ENCODE measurements at places on chromosomes 3 and 15.

GRCh38 chr3:102295756-102296155 lies 139.1 kb upstream of the ZPLD1 start:
- DNase-seq, result no peak

GRCh38 chr3:17195192-17195611 lies 310.4 kb downstream of the PLCL2 start:
- DNase-seq, result no peak

DNA sequence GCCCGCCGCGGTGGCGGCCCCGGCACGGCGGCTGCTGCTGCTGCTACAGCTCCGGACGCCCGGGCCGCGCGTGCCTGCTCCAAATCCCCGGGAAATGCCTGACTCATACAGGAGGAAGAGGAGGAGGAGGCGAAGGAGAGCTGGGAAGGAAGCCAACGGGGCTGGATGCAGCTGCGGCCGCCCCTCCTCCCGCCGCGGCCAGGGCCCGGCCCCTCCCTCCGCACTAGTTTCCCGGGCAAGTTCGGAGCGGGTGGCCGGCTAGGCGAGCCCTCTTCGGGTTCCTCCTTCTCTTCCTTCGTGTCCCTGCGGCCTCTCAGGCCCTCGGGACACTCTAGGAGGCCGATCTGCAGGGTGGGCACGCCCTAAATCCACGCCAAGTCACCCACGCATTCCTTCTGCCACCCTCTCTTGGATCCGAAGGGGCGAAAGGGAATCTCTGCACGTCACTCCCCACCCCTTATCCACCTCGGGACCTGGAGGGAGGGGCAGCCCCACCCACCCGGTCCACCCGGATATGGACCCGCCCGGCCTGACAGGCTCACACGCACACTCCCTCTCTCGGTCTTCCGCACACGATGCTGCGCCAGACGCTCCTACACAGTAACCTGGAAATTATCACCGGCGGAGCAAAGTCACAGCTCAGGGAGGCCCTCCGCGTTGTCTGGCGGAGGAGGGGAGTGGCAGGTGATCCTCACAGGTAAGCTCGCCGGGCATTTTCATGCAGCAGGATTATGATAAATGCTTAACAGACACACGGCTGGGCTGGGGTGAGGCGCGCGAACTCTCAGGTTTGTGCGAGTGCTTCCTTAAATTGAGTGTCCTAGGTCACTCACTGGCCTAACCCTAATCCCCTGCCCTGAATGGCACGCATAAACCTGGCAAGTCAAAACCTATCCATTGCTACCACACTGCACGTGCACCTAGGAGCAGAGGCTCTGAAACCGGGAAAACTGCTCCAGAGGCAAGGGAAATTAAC lies at the start of the genes OSBPL10 and ZNF860:
Gene OSBPL10 (minus strand): TSS at position 57 of the 976 bp plus-strand sequence. CDS start 83 bp downstream, outside the sequence.
Gene ZNF860 (plus strand): TSS at position 545 of the 976 bp plus-strand sequence. CDS start 7,330 bp downstream, outside the sequence.
- no peak for DNase-seq

DNA sequence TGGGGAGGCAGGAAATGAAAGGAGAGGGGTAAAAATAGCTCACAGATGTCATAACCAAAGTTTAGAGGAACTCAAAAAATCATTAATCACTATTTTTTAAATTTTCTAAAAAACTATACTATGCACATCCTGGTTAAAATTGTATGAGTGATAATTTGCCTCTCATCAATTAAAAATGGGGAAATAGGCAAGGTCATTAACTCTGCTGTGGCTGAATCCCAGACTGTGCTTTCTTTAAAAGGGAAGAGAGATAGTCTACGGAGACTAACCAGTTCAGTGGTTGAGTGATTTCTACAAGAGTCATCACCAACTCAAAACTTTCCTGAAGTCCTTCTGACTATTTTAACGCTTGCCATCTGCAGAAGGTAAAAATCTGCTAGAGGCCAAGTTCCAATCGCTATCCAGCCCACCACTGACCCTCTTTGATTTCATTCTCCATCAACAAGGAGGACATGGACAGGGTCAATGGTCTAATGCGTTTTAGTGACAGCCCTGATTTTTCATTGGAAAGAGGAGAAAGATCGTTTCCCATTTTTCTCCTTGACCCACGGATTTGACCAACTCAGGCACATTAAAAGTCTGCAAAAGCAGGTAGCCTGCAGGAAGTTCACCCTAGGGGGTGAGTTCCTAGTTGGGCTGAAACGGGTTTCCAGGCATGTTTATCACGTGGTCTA lies 850 bp downstream of the SUCLG2 start:
- no peak for DNase-seq

DNA sequence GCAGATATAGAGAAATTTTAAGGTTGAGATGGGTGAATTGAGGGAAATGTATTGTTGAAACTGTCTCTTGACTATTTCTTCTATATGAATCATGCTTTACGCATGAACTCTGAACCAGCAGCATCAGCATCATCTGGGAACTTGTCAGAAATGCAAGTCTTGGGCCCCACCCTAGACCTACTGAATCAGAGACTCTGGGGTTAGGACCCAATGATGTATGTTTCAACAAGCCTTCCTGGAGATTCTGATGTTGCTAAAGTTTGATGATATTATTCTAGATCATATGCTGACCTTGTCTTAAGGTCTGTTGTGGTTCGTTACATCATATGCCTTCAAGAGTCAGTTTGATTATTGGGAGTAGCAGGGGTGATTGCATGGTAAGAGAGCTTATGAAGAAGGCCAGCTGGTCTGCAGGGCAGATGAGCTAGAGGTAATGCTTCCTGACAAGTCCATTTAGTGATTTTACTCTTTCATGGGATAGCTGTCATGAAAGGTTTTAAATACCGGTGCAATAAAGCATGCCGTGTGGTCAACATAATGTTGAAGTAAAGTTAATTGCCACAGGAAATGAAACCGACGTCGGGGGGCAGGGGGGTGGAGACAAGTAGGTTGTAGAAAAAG lies 152.4 kb upstream of the MRPL3 start:
- DNase-seq, result no peak

- DNase-seq, result no peak
Measured at GRCh38 chr3:59559721-59560435, 510.1 kb upstream of the CFAP20DC start.

GRCh38 chr3:62811119-62811518 lies 64.1 kb downstream of the CADPS start:
- DNase-seq, result no peak

- no peak for DNase-seq
Measured at GRCh38 chr15:41291065-41291631, 41.2 kb downstream of the OIP5 start.

DNA sequence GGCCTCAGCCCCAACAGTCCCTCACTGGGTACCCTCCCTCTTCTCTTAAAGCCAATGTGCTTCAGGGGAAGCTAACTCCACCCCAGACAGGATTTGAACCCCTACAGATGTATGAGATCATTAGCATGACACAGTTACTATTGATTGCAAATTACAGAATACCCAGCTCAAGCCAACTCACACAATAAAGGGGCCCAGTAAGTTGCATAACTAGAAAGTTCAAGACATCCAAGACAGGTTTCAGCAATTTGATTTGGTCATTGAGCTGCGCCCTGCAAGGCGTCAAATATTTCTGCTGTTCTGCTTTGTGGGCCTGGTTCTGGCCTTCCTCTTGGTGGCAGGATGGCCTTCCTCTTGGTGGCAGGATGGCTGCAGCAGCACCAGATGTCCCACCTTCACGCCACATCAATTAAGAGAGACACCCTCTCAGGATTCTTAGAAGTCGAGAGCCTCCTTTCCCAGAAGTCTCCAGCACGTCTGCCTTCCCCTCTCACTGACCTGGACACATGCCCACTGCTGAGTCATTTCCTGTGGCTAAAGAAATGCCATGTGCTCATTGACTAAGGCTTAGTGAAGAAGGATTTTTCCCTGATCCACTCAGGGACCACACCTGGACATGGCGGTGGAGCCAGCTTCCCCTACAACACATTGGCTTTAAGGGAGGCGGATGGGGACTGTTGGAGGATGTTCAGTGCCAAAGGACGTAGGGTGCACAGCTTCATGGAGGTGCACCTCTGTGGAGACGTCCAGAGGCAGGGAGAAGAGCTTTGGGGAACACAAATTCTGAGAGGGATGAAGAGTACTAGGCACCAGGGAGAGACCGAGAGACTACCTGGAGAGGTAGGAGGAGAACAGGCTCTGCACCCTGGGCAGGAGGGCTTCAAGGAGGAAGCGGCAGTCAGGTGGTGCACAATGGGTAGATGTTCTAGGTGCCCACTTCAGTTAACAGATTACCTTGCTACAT lies 49.1 kb downstream of the DNASE1L3 start:
- no peak for DNase-seq

GRCh38 chr3:9749296-9749644 lies 482 bp upstream of the OGG1 start:
- no peak for DNase-seq

DNA sequence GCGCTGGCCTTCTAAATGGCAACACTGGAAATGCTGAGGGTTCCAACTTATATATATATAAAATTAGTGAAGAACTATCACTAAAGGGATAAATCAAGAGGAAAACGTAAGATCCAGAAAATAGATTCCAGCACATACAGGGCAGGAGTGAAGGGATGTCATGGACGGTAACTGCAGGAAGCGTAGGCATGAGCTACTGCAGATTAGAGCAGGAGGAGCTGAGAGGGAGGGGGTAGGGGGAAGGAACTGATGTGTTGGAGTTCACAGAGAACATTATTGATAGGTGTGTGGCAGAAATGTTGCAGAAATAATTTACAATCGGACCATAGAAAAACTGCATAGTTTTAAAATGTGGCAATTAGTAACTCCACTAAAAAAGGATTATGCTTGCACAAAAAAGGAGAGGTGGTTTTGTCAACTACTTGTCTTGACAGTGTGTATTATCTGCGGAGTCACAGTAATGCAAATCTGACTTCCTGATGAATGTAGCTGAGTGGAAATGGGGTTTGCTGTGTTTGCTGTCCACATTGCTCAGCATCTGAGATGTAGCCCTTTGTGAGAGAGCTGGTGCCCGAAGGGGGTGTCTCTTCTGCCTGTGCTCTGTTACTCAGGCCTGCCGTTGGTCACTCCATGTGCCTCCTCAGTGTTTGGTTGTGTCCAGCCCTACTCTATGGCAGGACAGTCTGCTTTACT lies 61.2 kb downstream of the PAK2 start:
- DNase-seq, result no peak

- DNase-seq, result no peak
Measured at GRCh38 chr3:149654188-149654601, 3.6 kb downstream of the WWTR1 start.

DNA sequence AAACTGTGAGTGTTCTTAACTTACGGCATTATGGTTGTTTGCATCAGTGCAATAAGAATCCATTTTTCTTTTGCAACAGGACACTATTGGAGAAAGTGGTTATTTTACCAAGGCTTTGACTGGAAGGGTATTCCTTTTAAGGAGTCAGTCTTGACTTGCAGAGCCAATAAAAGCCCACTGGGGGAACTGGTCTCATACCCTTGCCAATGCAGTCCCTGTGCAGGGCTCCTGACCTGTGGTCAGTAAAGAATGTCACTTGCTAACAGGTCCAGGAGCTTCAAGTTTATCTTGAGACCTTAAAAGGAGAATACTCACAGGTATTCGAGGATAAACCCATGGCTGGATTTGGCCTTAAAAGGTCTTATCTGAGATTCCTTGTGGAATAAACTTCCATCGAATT lies 227.8 kb upstream of the GBE1 start:
- no peak for DNase-seq

DNA sequence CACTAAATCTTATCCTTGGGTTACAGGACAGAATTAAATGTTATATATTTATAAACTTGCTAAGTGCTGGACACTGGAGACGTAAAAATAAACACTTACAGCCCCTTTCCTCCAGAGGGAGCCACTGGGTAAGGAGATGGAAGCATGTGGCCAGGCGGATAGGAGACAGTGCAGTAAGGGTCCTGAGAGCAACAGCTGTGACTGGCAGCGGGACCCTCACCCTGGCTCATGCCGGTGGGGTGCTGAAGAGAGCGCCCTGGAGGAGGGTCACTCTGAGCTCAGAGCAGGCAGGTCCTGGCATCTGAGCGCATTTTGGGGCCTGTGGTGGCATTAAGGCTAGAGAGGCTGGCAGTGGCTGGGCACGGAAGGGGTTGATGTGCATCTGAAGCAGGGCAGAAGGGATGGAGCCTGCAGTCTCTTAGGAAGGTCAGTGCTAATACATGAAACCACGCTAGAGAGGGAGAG lies 16.0 kb downstream of the SEC61A1 start:
- no peak for DNase-seq

All from activated T-helper 1 cell treated with Interleukin-2 at 50 U/mL for 16 hours (primary cell).